GOT3 (cell line): ENCODE measurements at places on chromosomes 5 and 9.

DNA sequence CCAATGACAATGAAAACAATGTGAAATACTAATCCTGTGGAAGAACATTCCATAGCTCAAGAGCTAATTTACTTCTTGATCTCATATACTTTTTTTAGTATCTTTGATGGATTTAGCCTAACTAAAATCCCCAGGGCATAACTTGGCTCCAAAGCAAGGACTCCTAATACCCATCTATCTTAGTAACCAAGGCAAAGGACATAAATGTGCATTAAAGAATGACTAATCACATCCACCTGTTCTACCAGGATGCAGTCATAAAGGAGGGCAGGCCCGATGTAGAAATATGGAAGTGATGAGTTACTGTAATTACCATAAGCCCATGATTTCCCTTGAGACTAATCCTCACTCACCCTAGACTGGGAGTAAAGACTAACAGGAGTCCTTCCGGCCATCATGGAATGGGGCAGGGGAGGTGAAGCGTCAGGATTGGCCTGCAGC, 56.9 kb downstream of the KIF24 start:
- DNase-seq: no peak

DNA sequence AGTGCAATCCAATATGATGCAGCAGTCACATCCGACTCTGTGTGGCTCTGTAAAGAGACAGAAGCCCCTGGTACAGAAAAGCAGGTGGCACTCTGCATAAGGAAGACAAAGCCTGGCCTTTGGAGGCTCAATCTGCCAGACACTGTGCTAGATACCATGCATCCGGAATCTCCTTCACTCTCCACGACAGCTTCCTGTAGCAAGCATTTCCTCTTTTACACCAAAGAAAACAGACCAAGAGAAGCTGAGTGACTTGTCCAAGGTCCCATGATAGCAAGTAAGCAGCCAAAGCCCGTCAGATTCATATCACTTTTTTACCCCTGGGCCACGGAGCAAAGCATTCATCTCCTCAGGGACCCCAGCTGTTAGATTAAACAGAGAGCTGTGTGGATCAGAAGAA, 64.2 kb upstream of the SMIM23 start:
- no peak for DNase-seq

GRCh38 chr5:168833936-168834335, 254.8 kb upstream of the PANK3 start:
- no peak for DNase-seq

GRCh38 chr9:109387206-109387605, 66.3 kb upstream of the EPB41L4B start:
- DNase-seq: no peak

DNA sequence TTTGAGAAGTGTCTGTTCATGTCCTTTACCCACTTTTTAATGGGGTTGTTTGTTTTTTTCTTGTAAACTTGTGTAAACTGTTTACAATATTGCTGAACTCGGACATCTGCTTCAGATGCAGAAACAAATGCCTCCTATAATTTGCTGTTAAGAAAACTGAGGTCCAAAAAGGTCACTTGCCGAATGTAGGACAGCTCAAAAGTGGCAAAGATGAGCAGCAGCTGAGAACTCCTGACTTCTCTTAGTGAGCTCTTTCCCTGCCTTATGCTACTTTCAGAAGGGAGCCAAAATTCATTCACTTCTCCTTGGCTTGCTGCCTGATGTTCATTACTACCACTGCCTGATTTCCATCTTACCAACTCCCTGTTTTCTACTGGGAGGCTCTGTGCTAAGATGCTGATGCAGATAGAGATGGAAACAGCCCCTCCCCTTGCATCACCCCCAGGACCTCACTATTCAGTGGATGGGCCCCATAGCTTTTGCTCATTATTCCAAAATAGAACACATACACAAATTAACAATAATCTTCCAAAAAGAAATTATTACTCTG, 60.1 kb downstream of the SEMA6A start:
- no peak for DNase-seq

GRCh38 chr5:152358861-152359568, 46.1 kb downstream of the NMUR2 start:
- no peak for DNase-seq
